ENCODE measurements at places on chromosomes 5 and 9.

GRCh38 chr5:136586196-136586595 lies 220.9 kb upstream of the TRPC7 start:
- DNase-seq: no peak

DNA sequence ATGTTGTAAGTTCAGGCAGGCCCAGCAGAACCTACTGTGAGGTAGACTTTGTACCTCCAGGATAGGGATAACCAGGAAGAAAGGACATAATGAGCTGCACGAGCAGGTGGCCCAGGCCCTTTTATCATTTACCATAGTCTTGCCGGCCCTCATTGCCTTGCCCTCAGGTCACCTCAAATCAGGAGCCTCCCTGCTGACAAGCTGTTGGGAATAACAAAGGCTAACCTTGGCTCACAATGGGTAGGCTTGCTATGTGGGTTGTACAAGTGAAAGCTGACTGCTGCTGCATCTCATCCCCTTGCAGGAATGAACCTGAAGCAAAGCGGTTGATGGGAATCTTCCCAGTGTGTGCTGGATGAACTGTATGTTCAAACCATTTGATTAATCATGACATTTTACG lies 159.5 kb upstream of the ACTBL2 start:
- DNase-seq: no peak

GRCh38 chr5:77892061-77893010 lies 116.2 kb upstream of the TBCA start:
- no peak for DNase-seq

DNA sequence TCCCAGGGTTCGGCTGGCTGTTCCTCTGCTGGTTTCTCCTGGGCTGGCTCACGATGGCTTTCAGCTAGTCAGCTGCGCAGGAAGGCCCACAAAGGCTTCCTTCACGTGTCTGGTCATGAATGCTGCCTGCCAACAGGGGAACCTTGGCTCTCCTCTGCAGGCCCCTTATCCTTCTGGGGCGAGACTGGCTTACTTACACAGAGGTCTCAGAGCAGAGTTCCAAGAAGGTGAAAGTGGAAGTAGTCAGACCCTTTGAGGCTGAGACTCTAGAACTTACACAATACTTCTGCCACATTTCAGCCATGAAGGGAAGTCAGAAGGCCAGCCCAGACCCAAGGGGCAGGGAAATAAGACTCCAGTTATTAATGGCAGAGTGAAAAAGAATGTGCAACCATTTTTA lies 99.5 kb downstream of the LHFPL2 start:
- no peak for DNase-seq

- no peak for DNase-seq
Measured at GRCh38 chr5:92418341-92418740, 1035.2 kb upstream of the ARRDC3 start.

DNA sequence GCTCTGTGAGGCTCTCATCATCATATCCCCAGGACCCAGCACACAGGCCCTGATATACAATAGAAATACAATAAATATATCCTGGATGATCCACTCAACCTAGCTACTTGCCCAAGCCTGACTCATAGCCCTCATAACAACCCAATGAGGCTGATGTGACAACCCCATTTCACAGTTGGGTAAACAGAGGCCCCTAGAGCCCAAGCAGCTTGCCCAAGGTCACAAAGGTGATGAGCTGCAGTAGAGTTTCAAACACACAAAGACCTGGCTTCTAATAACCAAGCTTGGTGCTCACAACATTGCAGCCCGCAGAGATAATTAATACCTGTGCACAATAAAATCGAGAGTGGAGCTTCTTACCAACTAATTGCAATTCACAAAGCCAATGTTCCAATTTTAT lies 3.2 kb upstream of the AKNA start:
- no peak for DNase-seq

DNA sequence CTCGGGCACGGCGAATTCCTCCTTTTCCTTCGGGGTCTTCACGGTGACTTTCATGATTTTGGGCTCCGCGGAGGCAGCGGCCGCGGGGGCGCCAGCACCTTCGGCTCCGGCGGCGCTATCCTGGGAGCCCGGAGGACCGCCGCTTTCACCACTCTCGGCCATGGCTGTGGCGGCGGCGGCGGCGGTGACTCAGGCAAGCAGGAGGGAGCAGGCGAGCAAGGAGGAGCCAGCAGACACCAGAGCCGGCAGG lies 315 bp downstream of the UBQLN1 start:
- no peak for DNase-seq

DNA sequence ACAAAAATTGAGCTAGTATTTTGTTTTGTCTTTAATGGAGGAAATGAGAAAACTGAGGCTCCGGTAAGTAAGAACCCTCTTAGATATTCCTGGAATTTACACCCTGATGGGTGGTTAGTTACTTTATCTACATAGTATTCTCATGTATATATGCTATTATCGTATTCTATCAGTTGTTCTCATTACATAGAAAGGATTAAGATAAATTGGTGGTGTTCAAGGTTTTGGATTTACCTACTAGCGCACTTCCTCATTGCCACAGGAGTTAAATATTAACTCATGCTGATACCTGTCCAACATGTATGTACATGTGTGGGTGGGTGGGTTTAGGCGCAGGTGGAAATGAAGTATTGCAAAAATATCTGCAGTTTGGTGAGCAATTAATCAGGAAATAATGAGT lies 61.1 kb upstream of the IFNE start:
- DNase-seq: no peak

GRCh38 chr5:107196500-107197059 lies 474.2 kb downstream of the EFNA5 start:
- DNase-seq: no peak

DNA sequence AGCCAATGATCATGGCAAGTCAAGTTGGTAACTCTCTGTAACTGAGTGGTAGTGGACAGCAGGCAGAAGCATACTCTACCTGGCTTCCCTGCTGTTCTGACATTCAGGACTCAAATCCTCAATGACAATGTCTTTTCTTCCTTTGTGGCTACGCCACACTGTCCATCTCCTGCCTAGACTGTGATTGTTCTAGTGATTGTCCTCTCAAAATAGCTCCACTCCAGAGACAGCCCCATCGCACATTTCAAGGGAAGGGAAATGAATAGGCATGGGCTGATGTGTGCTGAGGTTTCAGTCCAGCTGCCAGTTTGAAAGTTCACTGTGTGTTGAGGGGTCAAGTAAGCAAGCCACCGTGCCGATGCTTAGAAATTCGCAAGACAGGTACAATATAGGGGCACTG lies 227.0 kb upstream of the WWC1 start:
- no peak for DNase-seq

DNA sequence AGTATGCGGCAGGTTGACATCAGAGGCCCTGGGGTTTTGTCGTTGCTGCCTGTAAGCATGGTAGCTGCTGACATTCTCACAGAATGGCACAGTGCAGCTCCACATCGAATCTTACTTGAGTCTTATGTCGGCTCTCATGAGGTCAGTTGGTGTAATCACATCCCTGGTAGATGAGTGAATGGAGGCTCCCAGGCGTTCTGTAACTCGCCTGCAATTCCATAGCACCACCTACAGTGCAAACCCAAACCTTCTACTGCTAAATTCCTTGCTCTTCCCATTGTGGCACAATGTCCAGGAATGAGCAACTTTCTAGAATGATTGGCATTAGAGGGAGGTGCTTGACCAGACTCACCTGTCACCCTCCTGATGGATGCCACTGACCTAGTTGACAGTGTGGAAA lies 578.4 kb downstream of the CCDC171 start:
- no peak for DNase-seq

GRCh38 chr5:11174591-11174990 lies 413.6 kb upstream of the DAP start:
- DNase-seq: no peak

- DNase-seq: no peak
Measured at GRCh38 chr5:178106086-178106485, 7.2 kb upstream of the N4BP3 start.

DNA sequence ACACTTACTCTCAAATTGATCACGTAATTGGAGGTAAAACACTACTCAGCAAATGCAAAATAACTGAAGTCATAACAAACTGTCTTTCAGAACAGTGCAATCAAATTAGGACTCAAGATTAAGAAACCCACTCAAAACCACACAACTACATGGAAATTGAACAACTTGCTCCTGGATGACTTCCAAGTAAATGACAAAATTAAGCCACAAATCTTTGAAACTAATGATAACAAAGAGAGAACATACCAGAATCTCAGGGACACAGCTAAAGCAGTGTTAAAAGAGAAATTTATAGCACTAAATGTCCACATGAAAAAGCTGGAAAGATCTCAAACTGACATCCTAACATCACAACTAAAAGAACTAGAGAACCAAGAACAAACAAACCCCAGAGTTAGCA lies 540.5 kb upstream of the CDH18 start:
- no peak for DNase-seq

DNA sequence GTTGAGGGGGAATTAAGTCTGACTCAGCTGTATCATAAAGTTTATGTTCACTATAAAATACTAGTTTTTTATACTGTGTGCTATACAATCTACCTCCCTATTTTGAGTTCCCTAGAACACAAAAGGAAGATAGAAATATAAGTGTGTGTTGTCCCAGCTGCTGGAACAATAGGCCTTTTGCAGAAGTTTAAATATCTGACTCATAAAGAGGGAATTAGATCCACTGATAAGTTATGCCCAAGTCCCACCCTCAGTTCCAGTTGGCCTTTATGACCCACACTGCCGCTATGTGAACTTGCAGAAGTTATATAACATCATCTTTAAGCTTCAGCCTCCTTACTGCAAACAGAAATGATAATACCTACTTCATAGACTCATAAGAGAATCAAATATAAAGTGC lies 88.5 kb upstream of the DAB2 start:
- DNase-seq: no peak

DNA sequence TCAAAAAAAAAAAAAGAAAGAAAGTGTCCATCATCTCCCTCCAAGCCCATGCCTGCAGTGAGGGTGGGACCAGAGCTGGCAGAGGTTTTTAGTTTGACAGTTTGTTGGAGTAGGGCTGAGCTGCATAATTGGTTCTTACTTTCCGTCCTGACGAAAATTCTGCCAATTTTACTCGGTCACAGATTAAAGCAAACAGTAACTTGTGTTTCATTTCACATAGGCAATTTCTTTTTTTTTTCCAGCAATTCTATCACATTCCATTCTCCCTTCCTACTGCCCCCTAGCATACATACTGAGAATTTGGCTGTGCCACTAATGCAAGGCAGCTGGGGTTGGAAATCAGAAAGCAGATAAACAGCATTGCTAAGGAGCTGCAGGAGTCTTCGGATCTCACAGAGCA lies 132.4 kb downstream of the FRMD3 start:
- DNase-seq: no peak

DNA sequence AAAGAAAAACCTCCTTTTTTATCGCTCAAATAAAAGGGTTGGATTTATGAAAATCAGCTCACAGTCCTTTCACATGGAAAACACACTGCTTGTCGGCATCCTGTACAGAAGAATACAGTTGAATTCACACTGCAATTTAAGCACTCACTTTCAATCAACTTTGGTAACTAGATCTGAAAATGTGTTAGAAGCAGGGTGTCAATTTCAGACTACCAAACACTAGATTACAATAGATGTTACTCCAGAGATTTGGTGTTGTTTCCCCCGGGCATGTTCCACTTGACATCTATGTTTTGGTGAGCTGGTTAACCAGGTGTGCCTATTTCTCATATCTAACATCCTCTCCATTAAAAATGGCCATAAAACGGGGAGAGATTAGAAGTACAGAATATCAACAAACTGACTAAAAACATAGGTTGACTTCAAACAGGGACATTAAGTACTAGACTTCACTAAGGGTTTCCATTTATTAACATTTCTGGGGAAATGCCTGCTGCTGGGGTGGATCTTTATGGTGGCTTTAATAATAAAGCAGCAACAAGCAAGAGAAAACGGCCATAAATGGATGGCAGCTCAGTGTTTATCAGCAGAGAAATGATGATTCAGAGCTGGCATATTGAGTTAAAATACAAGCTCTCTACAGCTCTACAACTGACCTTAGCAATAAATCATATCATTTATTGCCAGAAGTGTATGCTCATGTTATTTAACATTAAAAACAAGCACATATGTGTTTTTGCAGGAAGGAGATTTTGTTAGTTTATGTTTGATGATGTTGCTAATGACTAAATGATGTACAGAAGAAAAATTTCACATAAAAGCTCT lies 158.8 kb downstream of the SLF1 start:
- no peak for DNase-seq

- DNase-seq: no peak
Measured at GRCh38 chr5:1161833-1162229, 39.6 kb upstream of the SLC6A19 start.

DNA sequence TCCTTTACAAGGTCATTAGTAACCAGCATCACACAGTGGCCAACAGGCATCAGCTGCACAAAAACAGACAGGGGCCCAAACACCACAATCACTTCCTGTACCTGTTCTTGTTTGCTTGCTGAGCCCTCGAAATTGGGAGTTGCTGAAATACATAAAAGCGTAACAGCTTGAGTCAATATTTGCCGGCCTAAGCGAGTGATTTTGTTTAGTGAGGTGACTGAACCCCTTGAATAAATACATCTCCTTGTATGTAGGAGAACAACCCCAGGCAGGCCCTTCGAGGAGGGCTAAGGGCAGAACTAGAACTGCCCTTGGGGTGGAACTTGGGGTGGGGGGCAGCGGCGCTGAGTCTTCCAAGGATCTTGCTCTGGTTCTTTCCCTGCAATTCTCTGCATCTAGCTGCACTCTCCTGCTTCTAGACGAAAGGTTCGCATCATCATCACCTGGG lies 502.5 kb downstream of the RASEF start:
- no peak for DNase-seq

DNA sequence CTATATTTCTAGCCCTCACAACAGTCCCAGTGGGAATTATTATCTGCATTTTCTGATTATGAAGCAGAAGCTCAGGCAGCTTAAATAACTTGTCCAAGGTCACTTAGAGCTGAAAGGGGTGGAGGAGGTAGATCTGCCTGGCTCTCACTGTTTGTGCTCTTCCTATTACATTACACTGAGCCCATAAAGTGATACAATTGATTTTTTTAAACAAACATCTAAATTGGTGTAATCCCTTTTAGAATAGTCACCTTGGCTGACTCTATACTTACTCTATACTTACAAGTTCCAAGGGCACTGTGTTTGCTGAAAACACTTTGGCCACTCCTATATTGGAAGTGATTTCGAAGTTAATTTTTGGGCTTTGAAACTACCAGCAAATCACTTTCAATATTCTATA lies 144.7 kb downstream of the APBA1 start:
- DNase-seq: no peak

DNA sequence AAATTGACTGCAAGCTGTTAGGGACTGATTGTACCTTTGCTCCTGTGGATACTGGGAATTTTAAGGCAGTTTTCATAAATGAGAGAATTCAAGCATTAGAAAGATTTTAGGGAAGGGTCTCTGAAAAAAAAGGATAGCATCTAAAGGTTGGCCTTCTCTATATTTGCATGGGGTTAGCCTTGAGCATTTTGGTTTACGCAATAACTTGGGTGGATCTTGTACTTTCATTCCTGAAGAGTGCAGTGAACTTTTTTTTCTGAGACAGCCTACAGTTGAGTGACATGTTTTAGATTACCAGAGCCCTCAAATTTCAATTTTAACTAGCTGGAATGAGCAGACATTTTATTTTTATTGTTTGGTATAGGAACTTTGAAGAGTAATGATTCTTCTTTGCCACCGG lies 91.6 kb upstream of the NR3C1 start:
- no peak for DNase-seq

- DNase-seq: no peak
Measured at GRCh38 chr9:74940600-74940999, 12.1 kb downstream of the C9orf40 start.
